ENCODE measurements at places on chromosomes 6 and 20. TPM values are rescaled to one million over a fixed set of nuclear protein-coding genes. Genes with fewer than 3 reads are reported as not detected.
A peak's percentile ranks its signal among the peaks of the same experiment; 100 is the strongest.

C6orf58 gene
- total RNA-seq = 0.20 TPM

DNA sequence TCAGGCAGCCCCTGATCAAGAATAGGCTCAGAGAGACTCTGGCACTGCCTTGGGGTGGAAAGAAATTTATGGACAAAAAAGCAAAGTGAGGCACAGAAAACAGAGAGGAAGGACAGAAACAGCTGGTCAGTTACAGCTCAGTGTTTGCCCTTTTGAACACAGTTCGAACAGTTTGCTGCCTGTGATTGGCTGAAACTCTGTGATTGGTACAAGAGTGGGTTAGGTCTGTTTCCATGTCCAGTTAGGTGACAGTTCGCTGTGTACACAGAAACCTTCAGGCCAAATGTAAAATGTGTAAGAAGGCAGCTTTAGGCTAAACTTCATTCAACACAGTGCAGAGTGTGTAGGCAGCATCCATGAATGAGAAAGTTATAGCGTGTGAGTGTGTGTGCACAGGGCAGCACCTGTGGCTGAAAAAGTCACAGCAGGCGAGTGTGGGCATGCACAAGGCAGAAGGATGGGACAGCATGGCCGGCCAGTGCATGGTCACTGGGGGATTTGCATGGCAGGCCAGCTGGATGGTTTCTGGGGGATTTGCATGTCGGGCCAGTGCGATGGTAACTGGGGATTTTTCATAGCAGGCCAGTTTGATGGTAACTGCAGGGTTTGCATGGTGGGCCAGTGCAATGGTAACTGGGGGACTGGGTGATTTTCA is 75.4 kb upstream of the FRMD1 start:
- DNase-seq = no peak

VGLL2 gene
- total RNA-seq = not detected

GRCh38 chr6:18350712-18351111 is 36.4 kb upstream of the RNF144B start:
- DNase-seq = no peak

DNA sequence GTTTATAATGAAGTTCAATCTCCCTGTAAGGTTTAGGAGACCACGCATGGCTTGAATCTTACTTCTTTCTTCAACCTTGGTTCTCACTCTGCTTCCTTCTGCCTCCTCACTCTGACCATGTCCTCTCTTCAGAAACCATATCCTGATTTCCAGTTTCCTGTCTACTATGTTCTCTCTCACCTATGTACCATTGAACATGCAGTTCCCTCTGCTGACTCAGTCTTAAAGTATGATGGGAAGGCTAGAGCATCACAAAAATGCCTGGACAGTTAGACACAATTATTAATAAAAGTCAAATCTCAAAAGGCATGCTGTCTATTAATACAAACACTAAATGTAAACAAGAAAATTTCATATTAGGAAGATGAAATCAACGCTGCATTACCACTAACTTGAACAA is 151.6 kb downstream of the PRKN start:
- no peak for DNase-seq

- DNase-seq = no peak
These were observed 539 bp downstream of the CDYL start for GRCh38 chr6:4776493-4777393.

GRCh38 chr6:46651006-46651405 is 1.6 kb downstream of the CYP39A1 start:
- DNase-seq = no peak

APCDD1L gene
- total RNA-seq = not detected

RXRB gene
- 49.9 TPM for total RNA-seq

GRCh38 chr6:82783587-82784236 is 281.9 kb downstream of the UBE3D start:
- no peak for DNase-seq

- no peak for DNase-seq
These were observed 129.8 kb upstream of the SMLR1 start for GRCh38 chr6:130697271-130697994.

DNA sequence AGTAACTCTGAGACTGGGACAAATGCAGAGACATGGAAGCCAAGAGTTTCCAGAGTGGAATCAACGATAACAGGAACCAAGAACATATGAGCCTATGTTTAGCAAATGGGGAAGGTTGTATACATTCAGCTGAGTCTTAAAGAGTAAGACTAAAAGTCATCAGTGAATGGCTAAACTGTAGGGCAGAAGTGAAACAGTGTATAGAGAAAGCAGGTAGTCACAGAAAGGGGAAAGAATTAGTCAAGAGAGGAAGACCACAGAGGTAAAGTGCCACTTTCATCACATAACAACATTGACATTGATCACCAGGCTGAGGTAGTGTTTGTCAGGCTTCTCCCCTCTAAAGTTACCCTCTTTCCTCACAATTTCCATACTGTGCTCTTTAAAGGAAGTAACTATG is 306.5 kb upstream of the SPTLC3 start:
- no peak for DNase-seq

GRCh38 chr6:24126586-24127192 is 674 bp downstream of the NRSN1 start:
- peak; percentile 7 for DNase-seq

C20orf204 gene
- total RNA-seq = 2.5 TPM

EBF4 gene
- total RNA-seq = 11.4 TPM

DST gene
- total RNA-seq = 144 TPM

DNA sequence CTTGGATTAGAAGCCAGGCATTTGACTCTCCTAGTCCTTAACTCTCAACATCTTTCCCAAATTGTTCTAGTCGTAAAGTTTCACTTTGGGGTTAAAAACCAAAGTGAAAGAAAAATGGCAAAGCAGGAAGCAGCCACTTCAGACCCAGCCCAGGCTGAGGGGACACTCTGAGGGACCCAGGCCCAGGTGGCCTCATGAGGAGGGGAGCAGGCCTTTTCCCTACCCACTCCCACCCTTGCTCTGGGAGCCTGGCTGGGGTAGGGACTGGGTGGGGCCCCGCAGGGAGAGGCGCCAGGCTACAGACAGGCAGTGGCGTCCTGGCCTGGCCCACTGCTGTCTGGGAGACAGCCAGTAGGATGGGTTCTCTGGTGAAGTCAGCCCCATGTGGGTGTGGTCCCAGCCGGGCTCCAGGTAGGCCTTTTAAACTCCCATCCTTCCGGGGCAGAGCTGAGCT is 68.7 kb upstream of the MYL9 start:
- DNase-seq = peak; percentile 52

FYN gene
- 18.5 TPM for total RNA-seq

DNA sequence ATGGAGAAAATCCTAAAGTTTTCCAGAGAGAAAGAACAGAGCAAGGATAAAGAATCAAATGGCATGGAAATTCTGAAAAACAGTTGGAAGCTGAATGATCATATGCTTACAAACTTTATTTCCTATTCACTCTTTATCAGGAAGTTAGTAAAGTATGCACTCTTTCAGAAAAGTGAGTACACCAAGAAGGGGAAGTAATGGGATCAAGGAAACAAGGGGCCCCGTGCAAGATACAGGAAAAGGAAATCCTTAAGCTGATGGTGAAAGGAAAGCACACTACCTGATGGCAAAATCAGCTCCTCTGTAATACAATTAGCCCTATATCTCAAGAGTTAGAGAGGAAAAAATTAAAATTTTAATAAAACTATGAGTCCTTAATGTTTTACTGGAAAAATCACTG is 14.0 kb downstream of the CALHM6 start:
- DNase-seq = no peak

GRCh38 chr6:56764081-56764566 is 121.4 kb upstream of the DST start:
- peak; percentile 57 for DNase-seq

DNA sequence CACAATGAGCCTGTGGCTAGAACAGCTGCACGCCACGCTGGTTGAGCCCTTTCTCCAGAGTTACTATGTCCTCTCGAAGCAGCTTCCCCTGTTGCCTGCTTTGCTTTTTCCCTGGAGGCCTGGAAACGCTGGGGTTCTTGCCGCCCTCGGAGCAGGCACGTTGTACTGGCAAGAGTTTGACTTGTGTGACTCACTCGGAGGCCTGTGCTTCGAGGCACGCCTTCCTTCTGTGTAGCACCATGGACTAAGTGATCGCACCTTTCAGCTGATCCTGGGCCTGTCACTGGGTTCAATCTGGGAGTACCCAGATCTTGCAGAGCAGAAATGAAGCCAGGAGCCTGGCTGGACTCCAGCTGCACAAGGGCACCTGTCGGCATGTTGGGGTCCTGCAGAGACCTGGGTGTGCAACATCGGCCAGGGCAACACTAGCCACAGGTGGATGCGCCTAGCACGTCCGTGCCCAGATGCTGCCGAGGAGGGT is 5.2 kb downstream of the INSM1 start:
- no peak for DNase-seq

- no peak for DNase-seq
These were observed 49.9 kb upstream of the COL21A1 start for GRCh38 chr6:56297022-56297989.

- DNase-seq = no peak
These were observed 101.4 kb upstream of the PTPN1 start for GRCh38 chr20:50408526-50409364.

DNA sequence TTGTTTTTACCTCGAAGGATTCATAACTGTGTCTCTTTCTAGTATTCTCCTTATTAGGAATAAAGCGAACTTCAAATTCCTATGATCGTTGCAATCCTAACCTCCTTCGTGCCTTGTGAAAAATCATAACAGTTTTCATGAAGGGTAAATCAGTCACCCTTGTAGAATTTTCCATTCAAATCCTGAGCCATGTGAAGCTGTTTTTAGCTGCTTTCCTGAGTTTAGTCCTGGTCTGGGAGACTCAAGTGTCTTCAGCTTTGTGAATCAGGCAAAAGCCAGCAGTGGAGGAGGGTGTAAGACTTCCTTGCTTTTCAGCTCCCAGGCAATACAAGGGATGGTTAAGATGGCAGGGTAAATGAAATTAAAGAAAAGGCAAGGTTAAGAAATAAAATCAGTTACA is 24.3 kb downstream of the GCNT2 start:
- DNase-seq = no peak

PLN gene
- total RNA-seq = not detected

DNMT3B gene
- 22.2 TPM for total RNA-seq

DNA sequence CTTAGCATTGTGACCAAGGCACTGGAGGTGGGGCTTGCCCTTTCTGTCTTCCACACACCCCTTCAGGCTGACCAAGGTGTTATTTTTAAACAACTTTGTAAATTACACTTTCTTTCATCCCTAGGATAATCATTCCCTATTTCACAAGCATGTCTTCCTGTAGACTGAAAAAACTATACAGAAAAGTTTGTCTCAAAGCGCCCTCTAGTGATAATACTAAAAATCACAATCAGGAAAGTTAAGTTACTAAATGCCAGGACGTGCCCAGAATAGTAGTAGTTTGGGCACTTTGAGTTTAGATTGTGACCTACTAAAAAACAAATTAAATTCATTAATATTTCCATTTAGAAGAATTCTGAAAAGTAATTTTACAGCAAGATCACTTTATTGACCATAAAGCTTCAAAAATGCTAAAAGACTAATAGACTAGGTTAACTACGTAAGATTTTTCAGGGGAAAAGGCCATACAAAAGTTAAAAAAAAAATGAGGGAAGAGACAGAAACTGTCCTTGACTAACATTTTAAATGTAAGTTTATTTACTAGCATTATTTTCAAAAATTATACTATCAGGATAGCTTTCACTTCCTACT is 123.3 kb upstream of the DUSP22 start:
- peak; percentile 38 for DNase-seq

DYNLT2 gene
- total RNA-seq = 1.5 TPM

- DNase-seq = no peak
These were observed 19.7 kb upstream of the SCRT2 start for GRCh38 chr20:695165-695866.

POM121L2 gene
- total RNA-seq = not detected

DNA sequence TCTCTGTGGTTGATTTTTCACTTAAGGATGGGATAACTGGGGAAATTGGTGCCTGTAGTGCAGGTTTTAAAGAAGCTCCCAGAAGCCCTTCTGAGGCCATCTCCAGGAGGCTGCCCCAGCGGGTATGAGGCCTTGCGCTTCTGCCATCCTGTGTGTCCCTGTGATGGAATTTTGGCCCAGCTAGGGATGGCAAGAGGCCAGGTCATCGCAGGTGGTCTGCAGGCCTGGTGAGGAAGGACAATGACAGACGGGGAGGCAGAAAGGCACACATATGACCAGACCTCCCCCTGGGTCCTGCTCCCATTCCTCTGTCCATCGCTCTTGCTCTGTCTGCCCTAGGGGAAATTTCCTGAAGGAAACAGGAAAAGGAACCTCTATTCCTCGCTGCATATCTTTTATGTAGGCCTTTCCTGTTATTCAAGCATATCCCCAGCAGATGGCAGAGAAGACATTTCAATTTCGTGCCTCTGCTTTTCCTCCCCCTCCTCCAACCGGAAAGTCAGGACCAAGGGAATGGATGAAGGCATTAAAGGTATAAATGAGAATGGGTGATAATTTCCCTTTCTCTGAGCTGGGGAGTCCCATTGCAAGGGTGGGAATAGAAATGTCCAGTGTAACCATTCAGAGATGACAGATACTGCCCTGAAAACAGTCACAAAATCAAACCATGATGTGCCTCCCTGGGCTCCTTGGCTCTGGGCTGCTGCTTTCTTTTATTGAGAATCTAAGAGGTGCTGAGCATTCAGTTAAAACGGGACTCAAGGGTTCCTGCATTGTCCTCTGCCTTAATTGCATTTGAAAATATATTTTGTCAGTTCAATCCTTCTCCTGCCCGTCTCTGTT is 17.6 kb upstream of the HLA-F start:
- DNase-seq = peak; percentile 48

GRCh38 chr6:45187836-45188235 is 140.3 kb upstream of the RUNX2 start:
- no peak for DNase-seq

- DNase-seq = no peak
These were observed 227.9 kb downstream of the PREX1 start for GRCh38 chr20:48599748-48600469.

- peak; percentile 72 for DNase-seq
These were observed 3.3 kb upstream of the BIRC7 start for GRCh38 chr20:63232235-63233060.

GRCh38 chr6:14620522-14620921 is 502.9 kb downstream of the CD83 start:
- no peak for DNase-seq
